ENCODE measurements at places on chromosomes 6 and 20.

GRCh38 chr20:13922241-13922640 is 68.2 kb downstream of the SEL1L2 start:
- no peak for DNase-seq

DNA sequence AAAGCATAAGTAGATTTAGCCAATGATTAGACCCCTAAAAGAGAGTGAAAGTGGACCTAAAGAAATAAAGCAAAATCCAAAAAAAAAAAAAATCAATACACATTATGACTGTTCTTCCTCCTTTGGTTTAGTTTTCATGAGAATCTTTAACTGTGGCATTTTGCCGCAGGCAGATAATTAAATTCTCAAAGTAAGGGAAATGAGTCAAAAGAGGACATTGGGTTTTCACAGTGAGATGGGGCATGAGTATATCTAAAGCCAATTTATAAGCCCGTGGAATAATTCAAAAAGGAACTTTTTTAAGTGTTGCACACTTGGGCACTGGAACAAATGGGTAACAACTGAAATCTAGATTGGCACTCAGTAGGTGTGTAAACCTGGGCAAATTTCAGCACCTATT is 230.3 kb downstream of the PKHD1 start:
- no peak for DNase-seq

GRCh38 chr6:157608221-157609075 is 214.6 kb upstream of the SNX9 start:
- DNase-seq = no peak

DNA sequence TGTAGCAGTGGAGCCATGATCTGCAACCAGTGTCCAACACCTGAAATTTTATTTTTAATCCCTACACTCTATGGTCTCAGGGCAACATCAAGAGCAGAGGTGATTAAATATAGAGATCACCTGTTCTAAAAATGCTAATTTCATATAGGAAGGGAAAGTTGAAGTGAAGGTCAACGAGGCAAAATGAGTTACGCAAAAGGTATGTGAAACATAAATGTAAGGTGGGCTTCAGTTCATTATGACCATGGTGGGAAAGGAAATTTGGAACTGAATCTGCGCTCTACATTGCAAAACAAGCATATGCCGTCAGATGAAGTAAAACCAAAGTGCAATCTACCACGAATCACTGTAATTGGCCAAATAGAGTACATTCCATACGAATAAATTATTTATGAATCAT is 35.2 kb upstream of the STMND1 start:
- DNase-seq = no peak

- peak; percentile 66 for DNase-seq
Observed at GRCh38 chr6:127302728-127303660, 36.3 kb downstream of the RNF146 start.

GRCh38 chr6:127956956-127957355 is 56.1 kb upstream of the THEMIS start:
- DNase-seq = no peak

- peak; percentile 39 for DNase-seq
Observed at GRCh38 chr6:108556866-108557493, 3.7 kb upstream of the FOXO3 start.

- DNase-seq = no peak
Observed at GRCh38 chr20:32541323-32542258, 43.5 kb downstream of the NOL4L start.

- DNase-seq = no peak
Observed at GRCh38 chr6:167293590-167294091, 2.5 kb downstream of the UNC93A start.

DNA sequence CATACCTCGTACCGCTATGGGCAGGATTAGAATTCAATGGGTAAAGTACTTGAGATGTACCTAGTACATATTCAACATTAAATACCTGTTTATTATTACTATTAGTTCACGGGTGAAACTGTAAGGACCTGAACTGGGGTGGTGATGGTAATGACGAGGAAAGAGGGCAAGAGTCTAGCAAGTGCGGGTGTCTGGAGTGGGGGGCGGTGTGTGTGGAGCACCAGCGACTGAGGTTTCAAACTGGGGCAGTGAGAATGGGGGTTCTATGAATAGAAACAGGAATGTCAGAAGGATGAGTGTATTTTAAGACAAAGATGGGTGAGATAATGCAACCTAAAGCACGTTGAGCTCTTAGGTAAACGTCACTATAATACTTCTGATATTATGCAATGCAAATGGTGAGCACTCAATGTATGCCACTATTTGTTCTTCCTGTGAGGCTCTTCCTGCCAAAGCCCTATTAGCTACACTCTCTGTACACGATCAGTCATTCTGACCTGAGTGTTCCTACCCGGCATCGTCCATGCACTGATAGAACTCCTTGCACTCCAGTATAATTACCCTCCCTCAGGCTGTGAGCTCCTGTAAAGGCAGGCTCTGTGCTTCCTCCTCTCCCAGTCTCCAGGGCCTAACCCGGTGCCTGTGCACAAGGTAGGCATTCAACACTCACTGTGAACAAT is 55.0 kb downstream of the ALDH5A1 start:
- DNase-seq = no peak

DNA sequence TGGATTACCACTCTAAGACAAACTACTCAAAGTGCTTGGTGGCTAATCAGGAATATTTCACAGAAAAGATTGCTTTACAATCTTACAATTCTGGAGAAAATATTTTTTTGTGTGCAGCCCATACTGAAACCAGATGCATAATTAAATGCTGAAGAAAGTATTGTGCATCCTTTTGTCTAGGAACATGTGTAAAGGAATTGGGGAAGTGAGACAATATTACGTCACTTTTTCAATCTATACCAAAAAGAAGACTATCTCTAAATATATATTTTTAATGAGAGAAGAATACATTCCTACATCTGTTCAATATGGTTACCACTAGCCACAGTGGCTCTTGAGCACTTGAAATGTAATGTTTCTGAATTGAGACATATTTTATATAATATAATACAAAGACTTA is 992.5 kb upstream of the ADGRB3 start:
- no peak for DNase-seq

GRCh38 chr20:58094160-58094559 is 134.3 kb downstream of the ANKRD60 start:
- no peak for DNase-seq

- no peak for DNase-seq
Observed at GRCh38 chr6:130116273-130116672, 97.9 kb downstream of the L3MBTL3 start.

DNA sequence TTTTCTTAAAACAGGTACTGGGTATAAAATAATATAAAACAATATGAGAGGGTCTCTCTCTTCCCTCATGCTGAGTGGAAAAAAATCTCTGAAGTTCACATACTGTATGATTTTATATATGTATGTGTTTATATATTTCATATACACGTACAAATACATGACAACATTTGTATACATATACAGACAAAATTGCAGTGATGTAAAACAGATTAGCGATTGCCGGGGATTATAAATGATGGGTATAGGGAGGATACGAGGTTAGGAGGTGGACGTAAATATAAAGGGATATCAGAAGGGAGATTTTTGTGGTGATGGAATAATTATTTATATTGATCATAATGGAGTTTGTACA is 194.8 kb upstream of the PRSS16 start:
- no peak for DNase-seq

DNA sequence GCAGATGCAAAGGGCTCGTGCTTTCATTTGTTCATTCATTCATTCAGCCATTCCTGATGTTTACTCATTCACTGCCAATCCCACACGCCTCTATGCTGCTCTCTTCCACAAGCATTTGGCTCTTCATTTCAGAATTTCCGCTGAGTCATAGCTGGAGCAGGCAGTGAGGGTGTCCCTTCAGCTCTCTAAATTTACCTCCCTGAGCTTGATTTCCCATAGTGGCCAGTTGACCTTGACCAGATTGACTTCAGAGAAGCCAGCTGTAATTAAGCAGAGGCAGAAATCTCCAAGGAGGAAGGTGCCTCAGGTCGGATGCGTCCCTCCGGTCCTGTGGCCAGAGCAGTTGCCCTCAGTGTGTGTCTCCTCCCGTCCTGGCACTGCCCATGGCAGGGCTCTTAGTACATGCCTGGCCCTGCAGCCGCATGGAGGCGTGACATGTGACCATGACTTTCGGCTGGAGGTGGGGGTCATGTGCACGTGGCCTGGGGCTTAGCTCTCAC is 267.2 kb upstream of the ECI2 start:
- DNase-seq = peak; percentile 84

DNA sequence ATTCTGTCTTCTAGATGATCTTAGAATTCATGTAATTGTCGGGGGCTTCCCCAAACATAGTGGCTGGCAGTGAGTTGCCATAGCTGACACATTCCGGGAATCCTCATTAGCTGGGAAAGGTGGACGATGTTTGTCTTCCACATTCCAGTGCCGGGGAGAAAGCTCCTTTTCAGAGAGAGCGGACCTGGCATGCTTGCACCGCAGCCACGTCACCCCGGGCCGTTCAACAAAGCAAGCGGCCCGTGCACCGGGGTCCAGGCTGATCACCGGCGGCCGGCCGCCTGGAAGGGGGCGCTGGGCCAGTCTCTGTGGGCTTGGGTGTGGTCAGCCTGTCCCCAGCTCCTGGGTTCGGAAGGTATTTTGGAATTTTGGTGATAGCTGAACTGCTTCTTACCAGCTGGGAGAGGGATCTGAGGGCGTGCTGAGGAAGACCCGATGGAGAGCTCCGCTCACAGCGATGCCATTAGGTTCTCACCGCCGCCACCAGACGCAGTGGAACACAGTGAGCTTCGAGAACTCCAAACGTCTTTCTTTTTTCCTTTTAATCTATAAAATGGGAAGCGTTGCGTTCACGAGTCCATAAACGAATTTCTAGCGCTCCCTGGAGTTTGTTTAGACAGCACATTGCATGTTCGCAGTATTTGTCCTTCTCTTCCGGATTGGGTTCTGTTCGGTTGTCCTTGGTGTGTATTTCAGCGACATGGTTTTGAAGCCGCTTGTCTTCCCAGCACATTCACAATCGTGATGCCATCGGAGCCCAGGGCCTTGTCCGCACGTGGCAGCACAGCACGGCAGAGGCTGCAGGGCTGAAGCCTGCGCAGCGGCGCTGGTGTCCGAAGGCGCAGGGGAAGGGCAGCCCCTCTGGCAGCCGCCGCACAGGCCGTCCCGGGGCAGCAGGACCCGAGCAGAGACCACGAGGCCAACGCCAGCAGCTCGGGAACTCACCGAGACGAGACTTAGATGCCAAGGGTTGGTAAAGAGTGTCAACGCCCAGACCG is 557.6 kb downstream of the QKI start:
- no peak for DNase-seq

DNA sequence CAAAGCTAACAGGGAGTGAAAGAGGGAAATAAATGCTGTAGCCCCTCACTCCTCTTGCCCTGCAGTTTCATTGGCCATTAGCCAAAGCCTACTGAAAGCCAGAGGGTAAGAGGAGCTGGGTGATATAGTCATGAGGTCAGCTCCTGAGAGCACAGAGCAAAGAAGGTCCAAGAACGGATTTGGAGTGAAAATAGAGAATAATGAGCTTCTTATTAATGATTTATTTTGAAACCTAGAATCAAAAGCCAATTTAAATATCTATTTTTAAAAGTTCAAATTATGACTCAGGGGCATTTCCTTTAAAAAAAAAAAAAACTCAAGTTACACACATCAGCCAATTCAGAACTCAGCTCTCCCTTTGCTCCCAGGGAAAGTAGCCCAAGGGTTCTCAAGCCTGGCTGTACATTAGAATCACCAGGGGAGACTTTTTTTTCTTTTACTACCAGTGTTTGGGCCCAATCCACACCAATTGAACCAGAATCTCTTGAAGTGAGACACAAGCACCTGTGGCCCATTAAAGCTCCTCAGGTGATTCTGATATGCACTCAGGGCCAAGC is 79.1 kb downstream of the SNAP25 start:
- peak; percentile 42 for DNase-seq

DNA sequence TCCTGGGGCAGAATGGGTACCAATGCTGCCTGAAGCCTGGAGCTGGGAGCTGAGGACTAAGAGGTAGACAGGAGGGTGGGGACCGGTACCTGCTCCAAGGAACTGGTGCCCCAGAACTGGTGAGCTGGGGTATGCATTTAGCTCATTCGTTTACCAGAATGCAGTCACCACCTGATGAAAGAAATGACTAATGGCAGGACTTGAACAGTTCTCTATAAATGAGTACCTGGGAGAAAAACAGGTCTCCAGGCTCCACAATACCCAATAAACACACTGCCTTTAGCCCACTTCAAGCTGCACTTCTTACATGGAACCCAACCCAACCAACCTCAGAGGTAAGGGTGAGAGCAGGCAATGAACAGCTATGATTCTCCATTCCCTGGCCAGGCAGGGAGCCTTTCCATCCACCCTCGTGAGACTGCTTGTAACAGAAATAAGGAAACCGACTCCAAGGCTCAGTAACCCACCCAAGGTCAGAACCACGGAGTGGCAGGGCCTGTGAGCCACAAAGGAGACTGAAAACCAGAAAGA is 15.4 kb downstream of the FKBP1A start:
- no peak for DNase-seq

- DNase-seq = no peak
Observed at GRCh38 chr20:57993716-57994431, 234.6 kb downstream of the ANKRD60 start.

DNA sequence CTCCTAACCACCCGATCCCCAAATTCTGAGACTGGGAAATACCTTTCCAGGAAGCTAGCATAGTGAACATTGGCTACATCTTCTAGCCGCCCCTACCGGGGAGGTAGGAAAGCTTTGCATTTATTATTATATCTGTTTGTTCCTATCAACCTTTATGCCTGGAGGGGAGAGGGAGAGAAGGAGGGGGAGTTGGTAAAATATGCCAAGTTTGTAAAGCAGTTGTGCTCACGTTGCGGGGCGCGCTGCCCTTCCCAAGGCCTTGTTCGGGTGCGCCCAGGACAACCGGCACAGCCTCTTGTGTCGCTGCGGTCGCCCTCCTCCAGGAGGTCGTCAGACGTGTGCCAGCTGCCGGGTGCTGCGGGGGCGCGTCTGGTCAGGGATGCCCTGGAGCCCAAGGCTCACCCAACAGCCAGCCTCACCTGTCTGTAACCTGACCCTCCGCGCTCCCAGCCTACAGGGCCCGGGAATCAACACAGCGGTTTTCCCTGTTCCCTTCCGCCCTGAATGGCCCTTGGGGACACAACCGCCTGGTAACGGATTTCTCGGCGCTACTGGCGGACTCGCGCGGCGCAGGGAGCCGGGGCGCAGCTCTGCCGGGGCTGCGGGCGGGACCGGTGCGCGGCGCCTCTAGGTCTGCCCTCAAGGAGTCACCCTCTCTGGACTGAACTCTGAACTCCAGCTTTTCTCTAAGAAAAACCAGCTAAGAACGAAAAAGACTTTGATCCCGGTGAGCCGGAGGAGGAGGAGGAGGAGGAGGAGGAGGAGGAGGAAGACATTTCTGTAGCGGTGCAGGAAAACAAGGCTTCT is 1.1 kb upstream of the OVOL2 start:
- no peak for DNase-seq

DNA sequence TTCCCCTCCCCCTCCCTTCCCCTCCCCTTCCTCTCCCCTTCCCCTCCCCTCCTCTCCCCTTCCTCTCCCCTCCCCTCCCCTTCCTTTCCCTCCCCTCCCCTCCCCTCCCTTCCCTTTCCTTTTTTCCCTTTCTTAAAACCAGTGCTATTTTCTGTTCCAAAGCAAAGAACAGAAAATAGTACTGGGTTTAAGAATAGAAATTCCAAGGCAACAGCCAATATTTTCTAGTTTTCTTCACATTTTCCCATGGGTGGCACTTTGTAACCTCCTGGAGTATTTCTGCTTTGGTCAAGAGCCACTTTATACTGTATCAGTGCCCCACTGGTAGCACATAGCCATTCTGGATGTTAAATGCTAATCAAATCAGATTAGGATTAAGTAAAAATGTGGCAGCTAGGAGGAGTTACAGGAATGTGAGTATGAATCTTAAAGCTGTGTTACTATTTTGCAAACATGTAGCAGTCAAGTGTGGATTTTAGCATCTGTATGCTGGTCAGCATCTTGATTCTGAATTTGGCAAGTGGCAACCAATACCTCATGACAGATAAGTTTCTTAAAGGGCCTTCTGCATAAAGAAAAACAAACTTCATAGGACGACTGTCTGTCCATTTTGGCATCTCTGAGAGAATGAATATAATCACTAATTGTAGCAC is 126.4 kb downstream of the CEP57L1 start:
- no peak for DNase-seq
